Large intestine (tissue), 12 donors: ENCODE measurements at places on chromosomes 13 and 19. TPM values are rescaled to one million over a fixed set of nuclear protein-coding genes. Genes with fewer than 3 reads are reported as not detected.

LGI4 gene
- 9.4 TPM for polyA plus RNA-seq

GRK1 gene
- polyA plus RNA-seq, result 0.16 TPM

GRCh38 chr13:95530178-95530577, 22.3 kb upstream of the CLDN10 start:
- no peak for DNase-seq

DNA sequence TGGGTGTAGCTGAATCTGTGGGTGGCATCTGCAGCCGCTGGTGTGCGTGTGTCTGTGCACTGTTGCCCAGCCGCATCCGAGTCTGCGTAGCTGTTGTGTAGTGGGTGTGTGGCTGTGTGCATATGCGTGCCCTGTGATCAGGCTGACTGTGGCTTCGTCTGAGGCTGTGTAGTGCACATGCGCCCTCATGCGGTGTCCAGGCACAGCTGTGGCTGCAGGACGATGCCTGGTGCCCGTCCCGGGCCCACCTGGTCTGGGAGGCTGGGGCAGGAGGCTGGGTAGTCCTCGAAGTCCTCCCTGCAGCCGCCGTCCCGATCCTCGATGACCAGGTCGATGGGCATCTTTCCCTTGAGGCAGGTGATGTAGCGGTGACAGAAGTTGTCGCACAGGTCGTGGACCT, 4.9 kb downstream of the MEIS3 start:
- no peak for DNase-seq

DNA sequence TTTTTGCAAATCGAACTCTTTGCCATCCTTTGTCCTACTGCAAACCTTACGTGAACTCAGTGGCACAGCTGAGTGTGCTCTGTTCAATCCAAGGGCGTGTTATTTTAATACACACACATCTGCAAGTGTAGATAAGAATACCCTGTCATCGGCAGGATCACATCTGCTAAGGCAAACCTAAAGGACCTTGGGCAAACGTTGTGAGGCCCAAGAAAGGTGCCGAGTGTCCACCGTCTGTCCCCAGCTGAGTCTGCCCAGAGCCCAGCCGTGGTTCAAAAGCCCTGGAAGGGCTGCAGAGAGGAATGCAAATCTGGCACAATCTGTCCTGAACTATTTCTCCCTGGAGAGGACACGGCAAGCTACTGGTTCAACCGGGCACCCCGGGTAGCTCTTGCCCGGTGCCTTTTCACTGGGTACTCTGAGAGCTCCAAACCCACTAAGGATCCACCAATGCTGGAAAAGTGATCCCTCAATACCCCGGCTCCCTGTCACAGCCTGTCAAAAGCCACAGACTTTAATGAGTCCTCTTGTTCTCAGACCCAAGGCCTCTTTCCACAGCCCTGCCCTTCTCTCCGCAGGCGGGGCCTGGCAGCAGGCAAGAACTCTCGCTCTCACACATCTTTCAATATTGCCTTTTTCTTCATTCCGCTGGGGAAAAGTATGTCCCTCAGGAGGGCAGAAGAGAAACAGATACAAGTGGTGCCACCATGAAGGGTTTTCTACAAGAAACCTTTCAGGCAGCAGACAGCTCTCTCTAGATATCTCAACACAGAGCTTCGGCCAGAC, 17.0 kb downstream of the SLC7A1 start:
- no peak for DNase-seq

GRCh38 chr13:47413112-47413511, 516.3 kb upstream of the HTR2A start:
- no peak for DNase-seq

IRS2 gene
- 9.3 TPM for polyA plus RNA-seq

DNA sequence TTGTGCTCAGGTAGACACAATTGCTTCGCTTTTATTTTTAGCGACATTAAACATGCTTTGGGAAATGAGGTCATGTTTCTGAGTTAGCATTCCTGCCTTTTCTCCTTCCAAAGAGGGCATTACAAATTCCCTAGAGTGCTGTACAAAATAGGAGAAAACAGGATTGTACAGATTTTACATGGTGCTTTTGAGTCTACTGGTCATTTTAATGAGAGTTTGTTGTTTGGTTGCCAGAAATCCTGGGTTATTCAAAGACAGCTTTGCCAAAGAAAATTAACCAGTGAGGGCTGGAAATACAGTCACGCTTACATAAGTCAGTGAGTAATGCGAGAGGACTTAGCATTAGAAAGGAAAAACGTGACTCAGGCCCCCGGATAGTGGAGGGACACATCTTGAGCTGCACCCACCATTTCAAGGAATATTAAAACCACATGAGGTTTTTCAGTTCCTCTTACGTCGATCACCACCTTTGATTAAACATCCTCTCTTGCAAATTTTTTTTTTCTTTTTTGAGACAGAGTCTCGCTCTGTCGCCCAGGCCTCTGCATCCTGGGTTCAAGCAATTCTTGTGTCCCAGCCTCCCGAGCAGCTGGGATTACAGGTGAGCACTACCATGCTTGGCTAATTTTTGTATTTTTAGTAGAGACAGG, 55.4 kb downstream of the SACS start:
- no peak for DNase-seq

DNA sequence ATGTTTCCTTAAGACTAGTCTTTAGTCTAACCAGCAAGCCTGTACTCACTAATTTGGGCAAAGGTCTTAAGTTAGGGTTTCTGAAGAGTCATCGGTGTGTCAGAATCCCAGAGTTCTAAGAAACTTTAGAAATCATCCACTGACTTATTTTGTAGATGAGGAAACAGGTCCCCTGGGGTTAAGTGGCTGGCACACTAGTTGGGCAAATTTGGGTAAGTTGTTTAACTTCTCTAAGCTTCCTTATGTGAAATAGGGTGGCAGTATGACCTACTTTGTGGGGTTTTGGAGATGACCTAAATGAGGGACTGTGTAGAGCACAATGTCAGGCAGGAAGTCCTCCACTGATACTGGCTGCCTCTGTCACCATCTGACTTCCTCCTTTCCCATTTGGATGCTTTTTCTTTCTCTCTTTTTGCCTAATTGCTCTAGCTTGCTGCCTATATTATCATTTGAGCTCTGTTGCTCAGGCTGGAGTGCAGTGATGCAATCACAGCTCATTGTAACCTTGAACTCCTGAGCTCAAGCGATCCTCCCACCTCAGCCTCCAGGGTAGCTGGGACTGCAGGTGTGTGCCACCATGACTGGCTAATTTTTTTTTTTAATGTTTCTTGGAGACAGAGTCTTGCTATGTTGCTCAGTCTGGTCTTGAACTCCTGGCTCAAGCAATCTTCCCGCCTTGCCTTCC, 2.3 kb downstream of the ADGRE3 start:
- DNase-seq, result no peak

ZNF20 gene
- 7.0 TPM for polyA plus RNA-seq
